Pulmonary artery endothelial cell (primary cell): ENCODE measurements at places on chromosomes 4 and X.

GRCh38 chrX:78839711-78840110 is 92.2 kb downstream of the LPAR4 start:
- DNase-seq = no peak

DNA sequence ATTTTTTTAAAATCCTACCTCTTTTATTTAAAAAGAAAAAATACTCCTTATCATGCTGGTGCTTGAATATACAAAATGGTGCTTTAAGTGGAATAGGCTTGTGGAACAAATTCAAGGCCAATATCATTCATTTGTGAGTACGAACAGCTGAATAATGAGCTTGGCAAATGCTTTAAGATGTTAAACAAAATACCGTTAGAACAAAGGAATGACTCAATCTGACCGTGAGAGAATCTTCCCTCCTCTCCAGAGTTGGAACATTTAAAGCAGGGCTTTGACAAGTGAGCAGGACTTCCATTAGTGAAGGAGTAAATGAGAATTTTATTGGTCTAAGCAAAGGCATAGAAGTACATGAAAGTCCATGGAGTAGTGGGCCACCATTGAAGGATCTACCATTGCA is 74.5 kb downstream of the DCLK2 start:
- DNase-seq = peak; percentile 46

DNA sequence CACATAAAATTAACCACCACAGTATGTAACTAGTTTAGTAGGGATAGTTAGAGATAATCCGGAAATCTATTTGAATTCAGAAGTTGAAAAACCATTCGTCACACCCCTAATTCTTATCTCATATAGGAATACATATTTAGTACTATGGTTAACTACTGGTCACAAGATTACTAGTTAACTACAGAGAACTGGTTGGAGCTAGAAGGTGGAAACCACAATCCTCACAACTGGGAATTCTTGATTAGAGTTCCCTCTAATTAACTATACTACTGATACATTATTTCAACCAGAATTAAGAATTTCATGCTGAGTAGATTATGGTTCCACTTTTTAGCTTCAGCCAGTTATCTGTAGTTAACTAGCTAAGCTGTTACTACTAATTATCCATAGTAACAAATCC is 39.9 kb upstream of the NKAP start:
- no peak for DNase-seq

DNA sequence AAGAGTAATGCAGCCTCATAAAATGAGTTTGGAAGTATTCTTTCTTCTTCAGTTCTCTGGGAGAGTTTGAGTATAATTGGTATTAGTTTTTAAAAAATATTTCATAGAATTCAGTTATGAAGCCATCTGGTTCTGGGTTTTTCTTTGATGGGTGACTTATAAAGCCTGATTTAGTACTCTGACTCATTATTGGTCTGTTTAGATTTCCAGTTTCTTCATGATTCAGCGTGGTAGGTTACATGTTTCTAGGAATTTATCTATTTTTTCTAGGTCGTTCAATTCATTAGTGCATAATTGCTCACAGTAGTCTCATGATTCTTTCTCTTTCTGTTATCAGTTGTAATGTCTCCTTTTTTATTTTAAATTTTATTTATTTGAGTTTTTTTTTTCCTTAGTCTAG is 111.2 kb downstream of the CEP44 start:
- no peak for DNase-seq

DNA sequence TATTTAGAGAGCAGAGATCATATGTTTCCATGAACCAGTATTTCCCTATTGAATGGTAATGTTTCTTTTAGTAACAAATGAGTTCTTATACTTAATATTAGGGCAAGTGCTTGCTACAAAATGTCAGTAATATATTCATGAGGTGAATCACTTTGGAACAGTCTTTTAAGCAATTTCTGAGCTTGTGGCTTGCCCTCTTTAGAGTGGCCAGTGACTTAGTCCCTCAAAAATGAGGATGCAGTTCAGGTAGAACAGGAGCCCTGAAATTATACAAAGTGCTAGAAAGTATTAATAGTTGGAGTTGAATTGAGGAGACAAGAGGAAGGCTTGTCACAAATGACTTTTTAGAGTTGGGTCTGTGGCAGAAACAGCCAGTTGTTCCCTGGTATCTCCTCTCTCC is 53.4 kb upstream of the PITX2 start:
- DNase-seq = no peak

GRCh38 chrX:72312311-72312940 is 6.7 kb upstream of the CITED1 start:
- DNase-seq = no peak

DNA sequence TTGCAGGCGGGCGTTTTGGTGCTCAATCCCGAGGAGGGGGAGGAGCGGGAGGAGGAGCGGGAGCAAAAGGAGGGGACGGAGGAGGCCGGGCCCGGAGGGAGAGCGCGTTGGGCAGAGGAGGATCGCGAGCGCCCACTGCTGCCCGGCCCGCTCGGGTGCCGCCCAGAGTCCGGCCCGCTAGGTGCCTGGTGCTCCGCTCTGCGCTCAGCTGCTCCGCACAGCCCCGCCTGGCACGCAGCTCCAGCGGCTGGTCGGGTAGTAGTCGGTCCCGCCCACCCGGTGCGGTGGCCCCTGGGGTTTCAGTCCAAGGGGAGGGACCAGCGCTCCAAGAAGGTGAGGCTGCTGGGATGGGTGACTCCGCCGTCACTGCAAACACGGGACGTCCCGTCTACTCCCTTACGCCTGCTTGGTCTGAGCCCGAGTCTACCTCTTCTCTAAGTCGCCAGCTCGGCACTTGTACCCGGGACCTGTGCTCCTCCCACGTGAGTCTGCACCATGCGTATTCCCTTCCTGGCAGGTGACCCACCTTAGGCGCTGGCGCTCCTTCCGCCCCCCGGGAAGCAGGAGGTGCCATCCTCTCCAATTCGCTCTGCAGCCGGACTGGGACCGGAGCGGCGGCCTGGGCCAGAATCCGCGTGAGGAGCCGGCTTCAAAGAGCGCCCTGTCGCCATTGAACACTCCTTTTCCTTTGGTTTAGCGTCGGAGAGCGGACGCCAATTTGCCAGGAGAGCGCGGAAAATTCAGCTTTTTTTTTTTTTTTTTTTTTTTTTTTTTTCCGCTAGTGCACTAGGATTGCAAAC is 405 bp upstream of the HS3ST1 start:
- DNase-seq = peak; percentile 36

DNA sequence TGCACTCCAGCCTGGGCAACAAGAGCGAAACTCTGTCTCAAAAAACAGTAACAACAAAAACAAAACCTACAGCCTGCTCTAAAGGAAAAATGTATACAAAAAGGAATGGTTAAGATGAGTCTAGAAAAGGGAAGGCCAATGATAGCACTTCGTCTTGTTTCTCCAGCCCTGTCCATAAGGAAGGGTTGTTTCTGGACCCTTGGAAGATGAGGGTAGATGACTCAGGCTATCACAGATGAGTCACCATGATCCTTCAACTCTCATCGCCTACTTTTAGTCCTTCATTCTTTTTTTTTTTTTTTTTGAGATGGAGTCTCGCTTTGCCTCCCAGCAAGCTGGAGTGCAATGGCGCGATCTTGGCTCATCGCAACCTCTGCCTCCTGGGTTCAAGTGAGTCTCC is 8.8 kb downstream of the PLA2G12A start:
- no peak for DNase-seq

GRCh38 chrX:77493677-77494553 is 46.7 kb downstream of the FGF16 start:
- no peak for DNase-seq

DNA sequence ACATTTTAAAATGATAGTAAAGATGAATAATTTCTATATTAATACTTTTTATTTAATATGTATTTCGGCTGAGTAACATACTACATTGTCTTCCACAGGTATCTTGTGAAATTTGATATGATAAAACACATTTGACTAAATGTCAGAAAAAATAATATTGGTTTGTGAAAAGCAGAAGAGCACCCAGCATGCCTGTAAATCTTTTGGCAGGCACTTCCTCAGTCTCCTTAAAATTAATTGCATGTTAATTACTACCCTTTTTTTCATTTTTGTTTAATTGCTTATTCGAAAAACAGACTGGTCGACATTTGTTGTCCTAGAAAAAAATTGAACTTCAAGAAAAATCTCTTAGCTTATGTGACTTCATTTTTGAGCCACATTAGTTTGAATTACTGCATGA is 40.6 kb downstream of the CLCN3 start:
- no peak for DNase-seq

- DNase-seq = no peak
Measured at GRCh38 chr4:4599481-4600275, 57.8 kb upstream of the STX18 start.

- no peak for DNase-seq
Measured at GRCh38 chr4:57190601-57191481, 80.7 kb upstream of the IGFBP7 start.

GRCh38 chr4:2937986-2938385 is 25.2 kb downstream of the NOP14 start:
- no peak for DNase-seq

- DNase-seq = no peak
Measured at GRCh38 chr4:80243274-80244018, 23.0 kb upstream of the FGF5 start.

DNA sequence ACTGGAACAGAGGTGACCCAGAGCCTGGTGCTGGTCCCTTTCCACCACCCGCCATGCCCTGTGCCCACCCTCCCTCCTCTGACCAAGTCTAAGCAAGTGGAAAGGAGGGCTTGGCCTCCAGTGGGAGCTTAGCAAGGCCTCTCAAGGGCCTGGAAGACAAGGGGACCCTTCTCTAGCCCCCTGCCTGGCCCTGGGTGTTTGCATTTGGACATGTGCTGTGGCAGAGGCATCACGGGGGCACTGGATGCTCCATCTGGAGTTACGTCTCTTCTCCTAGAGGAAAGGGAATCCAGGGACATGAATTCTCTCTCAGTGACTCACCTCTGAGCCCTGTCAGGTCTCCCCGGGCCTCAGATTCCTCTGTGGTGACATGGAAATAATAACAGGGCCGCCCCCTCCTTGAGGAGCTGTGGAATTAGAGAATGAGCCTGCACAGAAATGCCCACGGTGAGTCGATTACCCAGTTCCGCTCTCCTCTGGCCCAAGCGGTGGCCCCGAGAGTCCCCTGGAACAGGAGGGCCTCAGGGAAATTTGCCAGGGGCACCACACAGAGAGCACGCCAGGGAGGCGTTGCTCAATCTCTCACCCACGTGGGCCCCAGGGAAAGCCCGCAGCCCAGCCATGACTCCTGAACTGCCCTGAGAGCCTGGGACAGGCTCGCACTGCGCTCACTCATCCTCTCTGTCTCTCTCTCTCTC is 189.6 kb downstream of the BCOR start:
- DNase-seq = peak; percentile 17

DNA sequence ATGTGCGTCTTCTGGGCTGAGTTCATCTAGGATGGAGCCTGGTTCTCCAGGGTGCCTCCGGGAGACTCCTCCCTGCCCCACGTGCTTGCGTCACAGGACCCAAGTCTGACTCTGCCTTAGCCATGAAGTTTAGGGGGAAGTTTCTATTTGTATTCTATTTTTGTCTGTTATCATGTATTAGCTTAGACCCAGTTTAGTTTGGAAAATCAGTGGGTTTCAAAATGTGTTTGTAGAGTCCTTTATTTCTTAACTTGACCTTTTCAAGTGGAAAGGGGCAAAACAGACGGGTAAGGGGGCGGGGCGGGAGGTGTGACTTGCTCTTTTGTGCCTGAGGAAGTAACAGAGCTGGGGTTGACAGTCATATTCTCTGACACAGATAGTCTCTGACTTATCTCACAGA is 86.0 kb downstream of the HTT start:
- no peak for DNase-seq

GRCh38 chrX:40366661-40367060 is 214.1 kb upstream of the ATP6AP2 start:
- no peak for DNase-seq

GRCh38 chr4:9898596-9899305 is 117.3 kb downstream of the DRD5 start:
- no peak for DNase-seq

DNA sequence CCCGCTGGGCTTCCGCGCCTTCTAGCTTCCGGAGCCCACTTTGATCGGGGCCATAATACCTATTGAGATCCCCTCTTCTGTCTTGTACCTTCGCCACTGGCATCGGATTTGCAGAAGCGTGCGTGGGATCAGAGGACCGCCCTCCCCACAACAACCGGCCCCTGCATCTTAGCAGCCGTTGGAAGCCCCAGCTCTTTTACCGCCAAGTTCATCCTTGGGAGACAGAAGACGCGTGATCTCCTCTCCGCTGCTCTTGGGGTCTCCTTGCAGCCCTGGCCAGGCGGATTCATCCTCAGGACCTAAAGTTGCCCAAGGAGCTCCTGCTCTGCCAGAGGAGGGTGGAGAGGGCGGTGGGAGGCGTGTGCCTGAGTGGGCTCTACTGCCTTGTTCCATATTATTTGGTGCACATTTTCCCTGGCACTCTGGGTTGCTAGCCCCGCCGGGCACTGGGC is 1.6 kb downstream of the SLIT2 start:
- DNase-seq = no peak

DNA sequence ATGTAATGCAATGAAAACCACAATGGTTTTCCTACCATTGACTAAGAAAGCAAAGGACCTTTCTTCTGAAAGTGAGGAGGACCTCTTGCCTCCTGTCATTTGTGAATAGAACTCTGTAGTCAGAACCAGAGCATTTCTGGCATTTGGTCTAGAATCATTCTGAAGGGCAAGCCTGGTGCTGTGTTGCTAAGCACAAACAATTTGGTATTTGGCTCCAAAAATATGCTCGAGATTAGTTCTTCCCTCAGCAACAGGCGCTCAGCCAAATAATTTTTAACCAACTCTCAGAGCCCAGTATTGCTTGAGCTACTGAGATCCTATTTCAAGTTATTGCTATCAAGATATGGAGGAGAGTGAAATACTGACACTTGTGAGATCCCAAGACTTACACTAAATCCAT is 71.0 kb downstream of the SNCA start:
- no peak for DNase-seq

DNA sequence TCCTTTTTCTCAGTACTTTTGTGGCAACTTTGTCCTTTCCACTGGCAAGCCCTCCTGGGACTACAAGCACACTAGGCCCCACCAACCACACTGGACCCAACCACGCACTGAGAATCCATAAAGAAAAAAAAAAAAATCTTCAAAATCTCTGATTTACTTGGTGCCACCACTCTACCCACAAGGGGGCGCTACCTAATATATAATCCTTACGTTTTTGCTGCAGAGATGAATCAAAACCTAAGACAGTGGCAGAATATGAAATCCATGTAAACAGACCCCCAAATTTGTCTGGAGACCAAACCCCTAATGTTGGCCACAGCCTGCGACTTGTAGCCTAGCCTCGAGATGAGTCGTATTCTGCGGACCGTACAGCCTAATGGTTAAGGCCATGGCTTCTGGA is 63.5 kb upstream of the ARHGAP36 start:
- no peak for DNase-seq

GRCh38 chr4:172780566-172781081 is 388.0 kb upstream of the GALNT7 start:
- DNase-seq = no peak

GRCh38 chrX:7050271-7050670 is 97.2 kb upstream of the STS start:
- DNase-seq = no peak
